Activated T-cell treated with anti-CD3 and anti-CD28 coated beads, Interleukin-2, amount 50 U/mL, for 72 hours (primary cell): ENCODE measurements at places on chromosomes 12 and 14. TPM values are rescaled to one million over a fixed set of nuclear protein-coding genes. Genes with fewer than 3 reads are reported as not detected.

DNA sequence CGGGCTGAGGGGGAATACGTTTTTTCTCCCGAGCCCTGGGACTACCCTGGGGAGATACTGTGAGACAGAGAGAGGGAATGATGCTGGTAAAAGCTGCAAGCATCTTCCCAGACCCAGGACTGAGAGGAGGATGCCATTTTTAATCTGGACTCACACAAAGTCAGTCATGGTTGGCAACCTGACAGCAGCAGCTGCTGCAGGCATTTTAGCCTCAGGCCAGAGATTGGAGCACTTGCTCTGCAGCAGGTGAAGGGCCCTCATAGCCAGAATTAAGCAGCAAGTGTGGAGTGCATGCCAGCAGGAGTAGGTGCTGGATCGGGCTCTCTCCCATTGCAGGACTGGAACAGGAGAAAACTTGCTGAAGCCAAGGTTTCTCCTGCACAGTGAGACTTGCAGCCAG is 361.1 kb upstream of the CLEC14A start:
- no peaks in the 10 kb centered on the region for H3K36me3 ChIP-seq
- H3K27ac ChIP-seq: no peak overlapping the region
- DNase-seq: no peak
- H3K27me3 ChIP-seq: no peaks in the 10 kb centered on the region
- H3K4me3 ChIP-seq: no peak overlapping the region

DNA sequence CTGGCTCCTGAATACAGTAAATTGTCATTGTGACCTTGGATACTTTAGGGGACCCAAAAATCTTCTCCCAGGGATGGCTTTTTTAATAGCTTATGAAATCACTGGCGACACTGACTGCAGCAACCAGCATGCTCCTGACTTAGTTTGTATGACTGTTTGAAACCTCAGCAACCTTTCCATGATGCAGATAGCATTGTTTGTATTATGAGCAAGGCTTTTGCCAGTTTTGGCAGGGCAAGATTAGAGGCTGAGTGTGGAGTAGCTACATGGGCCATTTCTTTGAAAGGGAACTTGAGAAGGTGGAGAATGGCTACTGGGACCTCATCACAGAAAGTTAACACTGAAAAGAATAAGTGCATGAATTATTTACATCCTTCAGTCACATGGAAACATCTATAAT is 50.9 kb downstream of the SLC4A8 start:
- H3K36me3 ChIP-seq: no peaks in the 10 kb centered on the region
- no peaks in the 10 kb centered on the region for H3K27me3 ChIP-seq
- H3K27ac ChIP-seq: no peak overlapping the region
- no peak for DNase-seq

GRCh38 chr14:36672095-36672494 is 10.4 kb downstream of the PAX9 start:
- H3K4me3 ChIP-seq: no peak overlapping the region
- H3K4me1 ChIP-seq: no peaks in the 10 kb centered on the region
- H3K27me3 ChIP-seq: peaks cover 23% of the 10 kb centered on the region

- H3K27me3 ChIP-seq: no peaks in the 10 kb centered on the region
- H3K27ac ChIP-seq: no peak overlapping the region
- H3K4me3 ChIP-seq: no peak overlapping the region
- H3K36me3 ChIP-seq: no peaks in the 10 kb centered on the region
- DNase-seq: no peak
- no peaks in the 10 kb centered on the region for H3K4me1 ChIP-seq
These were observed 36.2 kb upstream of the NUDT4 start for GRCh38 chr12:93341409-93342049.

GRCh38 chr12:68984796-68985573 is 52.0 kb upstream of the CPM start:
- H3K4me3 ChIP-seq: no peak overlapping the region
- DNase-seq: no peak
- H3K27ac ChIP-seq: no peak overlapping the region
- peaks cover 6% of the 10 kb centered on the region for H3K36me3 ChIP-seq
- peaks cover 23% of the 10 kb centered on the region for H3K27me3 ChIP-seq

- no peaks in the 10 kb centered on the region for H3K36me3 ChIP-seq
- H3K4me1 ChIP-seq: peaks cover 6% of the 10 kb centered on the region
- no peaks in the 10 kb centered on the region for H3K27me3 ChIP-seq
- H3K27ac ChIP-seq: no peak overlapping the region
- no peak for DNase-seq
- no peak overlapping the region for H3K4me3 ChIP-seq
These were observed 215.5 kb downstream of the CRADD start for GRCh38 chr12:93892423-93893268.

DNA sequence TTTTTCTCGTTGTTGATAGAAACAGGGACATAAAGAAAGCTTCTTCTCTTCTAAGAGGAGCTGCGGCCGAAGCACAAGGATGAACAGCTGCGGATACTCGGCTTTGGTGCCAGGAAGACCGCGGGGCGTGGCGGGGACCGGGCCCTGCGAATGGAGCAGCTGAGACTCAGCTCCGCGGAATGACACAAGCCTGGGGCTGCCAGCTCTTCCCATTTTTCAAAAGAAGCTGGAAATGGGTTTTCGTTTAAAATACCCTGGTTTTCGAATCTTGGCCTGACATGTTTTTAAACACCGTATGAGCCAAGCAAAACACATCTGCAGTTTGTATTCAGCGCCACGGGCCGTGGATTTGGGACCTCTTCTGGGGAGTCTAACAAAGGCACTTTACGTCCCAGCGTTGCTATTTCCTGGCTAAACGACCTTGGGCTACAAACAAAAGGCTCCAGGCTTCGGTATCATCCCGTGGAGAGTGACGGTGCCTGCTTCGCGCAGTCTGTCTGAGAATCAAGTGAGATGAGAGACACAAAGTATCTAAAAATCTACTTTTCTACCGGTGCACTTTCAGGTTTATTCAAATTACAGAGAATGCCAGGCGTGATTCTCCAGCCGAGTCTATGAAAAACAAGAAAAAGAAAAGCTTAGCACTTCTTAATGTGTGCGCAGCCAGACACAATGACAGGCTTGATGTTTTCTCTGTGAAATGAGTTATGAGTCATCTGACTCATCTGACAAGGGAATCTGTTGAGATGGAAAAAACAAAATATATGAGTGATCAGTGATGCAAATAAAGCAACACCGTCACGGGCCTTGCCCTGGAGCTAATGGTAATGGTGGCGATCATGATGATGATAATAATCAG is 114.0 kb upstream of the TMEM132D start:
- H3K27ac ChIP-seq: no peak overlapping the region
- no peaks in the 10 kb centered on the region for H3K36me3 ChIP-seq
- H3K4me1 ChIP-seq: no peaks in the 10 kb centered on the region
- peaks cover 5% of the 10 kb centered on the region for H3K27me3 ChIP-seq
- H3K4me3 ChIP-seq: no peak overlapping the region

GRCh38 chr14:79708426-79709388 is 502.6 kb downstream of the DIO2 start:
- no peak overlapping the region for H3K27ac ChIP-seq
- no peak for DNase-seq
- no peaks in the 10 kb centered on the region for H3K4me1 ChIP-seq

GRCh38 chr14:50018201-50018932 is 98.0 kb downstream of the VCPKMT start:
- no peak for DNase-seq
- H3K36me3 ChIP-seq: peaks cover 22% of the 10 kb centered on the region
- H3K4me1 ChIP-seq: peaks cover 68% of the 10 kb centered on the region
- no peaks in the 10 kb centered on the region for H3K27me3 ChIP-seq
- no peak overlapping the region for H3K4me3 ChIP-seq

- no peaks in the 10 kb centered on the region for H3K27me3 ChIP-seq
- peaks cover 34% of the 10 kb centered on the region for H3K36me3 ChIP-seq
- H3K4me3 ChIP-seq: no peak overlapping the region
- no peak overlapping the region for H3K27ac ChIP-seq
These were observed 45.5 kb downstream of the KTN1 start for GRCh38 chr14:55625481-55625880.

- peaks cover 2% of the 10 kb centered on the region for H3K36me3 ChIP-seq
- no peaks in the 10 kb centered on the region for H3K27me3 ChIP-seq
- peaks cover 64% of the 10 kb centered on the region for H3K4me1 ChIP-seq
- peak; percentile 72 for DNase-seq
- peak overlapping the region; percentile 87 for H3K4me3 ChIP-seq
- peak overlapping the region; percentile 38 for H3K27ac ChIP-seq
These were observed 811 bp upstream of the FBRSL1 start for GRCh38 chr12:132489078-132489601.

DNA sequence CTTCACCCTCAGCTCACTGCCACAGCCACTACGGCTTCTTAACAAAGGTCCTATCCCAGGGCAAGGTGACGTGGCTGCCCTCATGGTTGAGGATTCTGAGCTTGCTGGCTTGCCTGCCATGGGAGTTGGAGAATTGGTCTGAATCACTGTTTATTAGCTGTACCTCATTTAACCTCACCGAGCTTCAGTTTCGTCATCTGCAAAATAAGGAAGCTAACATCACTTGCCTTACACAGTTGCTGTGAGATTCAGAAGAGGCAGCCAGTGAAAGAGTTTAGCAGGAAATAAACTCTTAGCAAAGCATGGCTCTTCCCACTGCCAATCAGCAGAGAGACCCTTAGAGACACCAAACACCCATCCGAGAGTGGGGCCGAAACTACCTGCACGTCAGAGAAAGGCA is 90.1 kb upstream of the KCNA1 start:
- H3K27me3 ChIP-seq: peaks cover 26% of the 10 kb centered on the region
- DNase-seq: no peak
- no peak overlapping the region for H3K27ac ChIP-seq

DNA sequence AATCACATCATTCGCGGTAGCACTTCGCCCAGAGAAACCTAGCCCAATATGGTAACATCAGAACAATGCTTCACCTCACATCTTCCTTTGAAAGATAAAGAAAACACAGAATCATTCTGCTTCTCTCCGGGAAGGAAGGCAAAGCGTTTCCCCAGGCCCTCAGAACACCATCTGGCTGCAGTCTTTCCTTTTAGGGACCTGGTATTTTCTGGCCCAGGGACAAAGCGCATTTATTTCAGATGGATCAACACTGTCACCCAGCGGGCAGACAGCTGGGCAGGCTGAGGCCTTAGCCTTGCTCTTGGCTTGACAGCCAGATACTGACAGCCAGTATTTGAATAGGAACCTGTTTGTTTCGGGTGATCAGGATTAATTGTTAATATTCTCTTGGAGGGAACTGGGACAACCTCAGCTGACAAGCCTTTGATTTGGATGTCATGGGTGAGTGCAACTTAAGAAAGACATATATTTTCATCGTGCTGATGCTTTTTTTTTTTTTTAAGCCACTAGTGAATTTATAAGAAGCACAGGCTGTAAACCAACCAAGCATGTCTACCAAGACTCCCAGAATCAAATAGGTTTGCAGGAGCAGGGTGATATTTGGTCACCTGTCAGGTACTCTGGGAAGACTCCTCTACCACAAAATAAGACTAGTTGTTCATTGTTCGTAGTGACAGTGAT is 118.9 kb downstream of the VEZT start:
- H3K27ac ChIP-seq: no peak overlapping the region
- peaks cover 8% of the 10 kb centered on the region for H3K4me1 ChIP-seq
- no peaks in the 10 kb centered on the region for H3K36me3 ChIP-seq
- H3K4me3 ChIP-seq: no peak overlapping the region
- no peaks in the 10 kb centered on the region for H3K27me3 ChIP-seq
- DNase-seq: no peak

DNA sequence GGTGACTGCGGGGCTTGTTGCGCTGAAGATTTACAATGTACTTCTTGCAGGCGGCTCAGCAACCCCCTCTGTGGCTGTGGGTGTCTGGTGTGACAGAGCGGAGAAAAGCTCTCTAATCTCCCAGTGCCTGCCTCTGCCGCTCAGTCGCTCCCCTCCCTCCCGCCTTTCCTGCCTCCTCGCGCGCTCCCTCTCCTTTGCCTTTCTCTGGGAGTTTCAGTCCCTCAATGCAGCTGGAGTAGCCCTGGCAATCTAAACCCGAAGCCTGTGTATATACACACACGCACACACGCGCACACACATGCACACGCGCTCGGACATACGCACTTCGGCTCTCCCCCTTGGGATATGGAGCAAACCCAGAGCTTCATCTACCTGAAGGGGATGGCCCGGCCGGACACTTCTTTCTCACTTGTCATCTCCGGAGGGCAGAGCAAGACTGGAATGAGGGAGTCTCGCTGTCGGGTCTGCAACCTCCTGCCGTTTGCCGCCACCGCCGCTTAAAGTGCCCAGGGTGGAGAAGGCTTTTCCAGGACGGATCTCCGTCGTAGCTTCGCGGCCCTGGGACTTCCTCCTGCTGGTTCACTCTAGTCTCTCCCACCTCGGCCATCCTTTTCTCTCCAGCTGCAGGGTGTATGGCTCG is 599 bp upstream of the TRHDE start:
- H3K27me3 ChIP-seq: peaks cover 56% of the 10 kb centered on the region
- peaks cover 6% of the 10 kb centered on the region for H3K4me1 ChIP-seq
- no peak for DNase-seq
- no peaks in the 10 kb centered on the region for H3K36me3 ChIP-seq
- H3K4me3 ChIP-seq: peak overlapping the region; percentile 42

DNA sequence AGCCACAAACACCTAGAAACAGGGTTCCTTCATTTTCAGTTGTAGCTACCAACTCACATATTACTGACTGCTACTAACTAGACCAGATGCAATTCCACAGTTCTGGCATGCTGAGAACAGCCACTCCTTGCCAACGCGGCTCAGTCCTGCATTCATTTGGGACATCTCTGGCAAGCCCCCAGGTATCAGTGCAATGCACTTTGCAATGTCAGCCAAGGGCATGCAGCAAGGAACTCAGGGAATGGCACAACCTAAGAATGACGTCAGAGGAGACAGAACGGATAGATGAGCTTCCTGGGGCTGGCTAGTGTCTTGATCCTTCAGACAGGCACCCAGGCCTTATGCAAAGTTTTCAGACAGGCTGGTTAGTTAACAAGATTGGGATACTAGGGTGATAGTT is 29.6 kb downstream of the MAP3K9 start:
- H3K4me1 ChIP-seq: peaks cover 9% of the 10 kb centered on the region
- H3K4me3 ChIP-seq: no peak overlapping the region
- H3K27ac ChIP-seq: no peak overlapping the region
- no peak for DNase-seq

GRCh38 chr12:21672146-21672545 is 14.5 kb upstream of the LDHB start:
- no peaks in the 10 kb centered on the region for H3K27me3 ChIP-seq
- H3K27ac ChIP-seq: no peak overlapping the region
- no peak overlapping the region for H3K4me3 ChIP-seq

- no peaks in the 10 kb centered on the region for H3K27me3 ChIP-seq
- no peak overlapping the region for H3K4me3 ChIP-seq
- peaks cover 5% of the 10 kb centered on the region for H3K36me3 ChIP-seq
- H3K4me1 ChIP-seq: no peaks in the 10 kb centered on the region
- H3K27ac ChIP-seq: peak overlapping the region; percentile 65
These were observed 27.4 kb upstream of the DIP2B start for GRCh38 chr12:50477241-50477832.

Gene GPX2
- not detected for total RNA-seq

Gene CISTR
- not detected for total RNA-seq

Gene SDSL
- total RNA-seq: 0.29 TPM

Gene CD163
- total RNA-seq: not detected

Gene NDRG2
- total RNA-seq: 4.0 TPM

Gene FAM90A1
- total RNA-seq: 0.67 TPM
